ENCODE measurements at places on chromosomes 13 and 19.

GRCh38 chr13:23620613-23621315, 50.6 kb downstream of the TNFRSF19 start:
- DNase-seq: no peak

DNA sequence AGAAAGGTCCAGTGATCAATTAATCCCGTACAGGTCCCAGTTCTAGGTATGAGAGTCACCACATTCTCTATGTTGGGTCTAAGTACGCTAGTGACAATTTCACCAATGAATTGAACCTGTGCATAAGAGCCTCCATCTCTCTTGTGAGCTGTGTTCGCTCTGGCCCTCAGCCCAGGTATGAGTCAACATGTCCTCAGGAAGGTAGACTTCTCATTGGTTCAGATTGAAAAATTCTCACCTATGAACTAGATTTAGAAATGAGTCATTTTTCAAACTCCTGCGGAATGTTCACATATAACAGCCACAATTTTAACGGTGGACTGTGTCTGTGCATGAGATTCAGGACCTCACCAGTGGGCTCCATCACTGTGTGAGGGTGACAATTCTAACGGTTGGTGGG, 12.7 kb upstream of the ZNF43 start:
- DNase-seq: no peak

DNA sequence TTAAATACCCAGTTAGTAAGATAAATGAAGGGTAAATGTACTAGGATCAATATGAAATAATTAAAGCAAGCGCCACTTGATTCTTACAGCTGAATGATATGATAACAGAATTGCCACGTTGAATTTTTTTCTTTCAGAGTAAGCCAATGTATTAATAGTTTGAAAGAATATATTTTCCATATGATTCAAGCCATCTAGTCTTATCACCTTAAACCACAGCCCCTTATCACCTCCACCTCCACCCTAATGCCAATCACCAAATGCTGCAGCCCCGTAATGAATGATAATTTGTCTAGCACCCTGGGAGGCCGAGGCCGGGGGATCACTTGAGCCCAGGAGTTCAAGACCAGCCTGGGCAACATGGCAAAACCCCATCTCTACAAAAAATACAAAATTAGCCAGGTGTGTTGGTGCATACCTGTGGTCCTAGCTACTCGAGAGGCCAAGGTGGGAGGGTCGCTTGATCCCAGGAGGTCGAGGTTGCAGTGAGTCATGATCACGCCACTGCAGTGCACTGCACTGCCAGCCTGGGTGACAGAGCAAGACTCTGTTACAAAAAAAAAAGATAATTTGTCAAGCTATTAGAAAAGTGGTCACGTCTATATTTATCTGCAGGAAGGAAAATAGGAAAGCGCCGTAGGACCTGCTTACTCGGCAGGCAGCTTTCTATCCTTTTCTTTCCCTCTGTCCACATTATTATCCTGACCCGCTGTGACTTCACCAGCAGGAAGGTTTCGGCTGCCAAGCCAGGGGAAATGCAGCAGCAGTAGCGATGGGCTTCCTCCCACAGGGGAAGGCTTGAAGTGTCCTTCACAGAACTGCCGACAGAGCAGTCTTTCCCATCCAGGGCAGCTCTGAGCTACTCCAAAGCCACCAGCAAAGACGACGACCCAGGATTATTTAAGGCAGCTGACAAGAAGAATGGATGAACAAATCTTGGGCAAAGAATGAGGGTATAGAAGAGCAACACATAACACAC, 19.7 kb upstream of the CLN5 start:
- no peak for DNase-seq

DNA sequence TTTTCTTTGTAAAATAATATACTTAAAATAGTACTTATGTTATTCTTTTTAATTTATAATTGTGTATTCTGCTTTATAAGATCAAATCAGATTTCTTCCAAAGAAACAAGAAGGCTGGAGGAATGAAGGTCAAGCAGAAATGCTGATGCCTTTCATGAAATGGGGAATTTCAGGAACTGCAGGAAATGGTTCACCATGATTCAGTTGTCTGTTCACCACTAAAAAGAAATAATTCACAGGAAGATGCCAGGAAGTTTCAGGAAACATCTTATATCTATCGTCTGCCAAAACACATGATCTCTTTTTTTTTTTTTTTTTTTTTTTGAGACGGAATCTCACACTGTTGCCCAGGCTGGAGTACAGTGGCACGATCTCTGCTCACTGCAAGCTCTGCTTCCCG, 15.7 kb upstream of the SCEL start:
- no peak for DNase-seq

- DNase-seq: no peak
These were observed 40.6 kb downstream of the SOHLH2 start for GRCh38 chr13:36173571-36174322.

GRCh38 chr19:9445037-9445436, 9.7 kb upstream of the ZNF266 start:
- no peak for DNase-seq

DNA sequence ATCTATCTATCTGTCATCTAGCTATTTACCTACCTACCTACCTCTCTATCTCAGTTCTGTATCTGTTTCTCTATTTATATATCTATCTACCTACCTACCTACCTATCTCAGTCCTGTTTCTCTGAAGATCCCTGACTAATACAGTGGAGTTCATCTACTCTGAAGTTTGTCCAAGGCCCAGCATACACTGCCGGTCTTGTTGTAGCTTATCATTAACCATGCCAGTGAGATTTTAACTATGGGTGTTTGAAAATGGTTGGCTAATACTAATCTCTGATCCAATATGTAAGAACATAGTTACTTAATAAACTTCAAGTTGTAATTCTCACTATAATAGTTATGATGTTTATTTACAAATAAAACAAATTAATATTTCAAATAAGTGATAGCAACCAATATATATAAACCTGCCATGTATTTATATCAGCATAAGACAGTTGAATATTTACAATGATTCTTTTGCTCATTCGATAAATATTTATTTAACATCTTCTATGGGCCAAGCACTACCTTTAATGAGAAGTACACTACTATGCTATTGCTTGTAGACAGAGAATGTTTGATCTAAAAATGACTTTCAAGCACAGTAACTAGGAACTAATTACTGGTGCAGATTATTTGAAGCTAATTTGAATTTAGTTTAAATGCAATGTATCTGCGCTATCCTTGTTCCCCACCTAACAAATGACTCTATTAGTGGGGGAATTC, 242.1 kb downstream of the KLF5 start:
- no peak for DNase-seq

- no peak for DNase-seq
These were observed 8.9 kb upstream of the OR1I1 start for GRCh38 chr19:15072930-15073647.

- DNase-seq: no peak
These were observed 121.6 kb upstream of the KL start for GRCh38 chr13:32894589-32895001.

DNA sequence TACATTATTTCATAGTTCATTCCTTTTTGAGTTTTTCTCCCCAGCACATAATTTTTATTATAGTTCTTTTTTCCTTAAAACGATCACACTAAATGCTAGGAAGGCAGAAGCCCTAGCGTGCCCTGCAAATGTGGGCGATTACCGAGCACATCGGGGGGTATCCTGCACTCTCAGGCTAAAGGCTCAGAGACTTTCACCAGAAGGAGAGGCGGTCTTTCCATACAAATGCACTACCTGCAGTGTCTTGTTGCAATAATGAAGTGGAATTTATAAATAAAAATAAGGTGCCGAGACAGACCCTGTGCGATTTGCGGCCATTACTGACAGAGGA, 29.3 kb upstream of the SPACA7 start:
- DNase-seq: no peak

DNA sequence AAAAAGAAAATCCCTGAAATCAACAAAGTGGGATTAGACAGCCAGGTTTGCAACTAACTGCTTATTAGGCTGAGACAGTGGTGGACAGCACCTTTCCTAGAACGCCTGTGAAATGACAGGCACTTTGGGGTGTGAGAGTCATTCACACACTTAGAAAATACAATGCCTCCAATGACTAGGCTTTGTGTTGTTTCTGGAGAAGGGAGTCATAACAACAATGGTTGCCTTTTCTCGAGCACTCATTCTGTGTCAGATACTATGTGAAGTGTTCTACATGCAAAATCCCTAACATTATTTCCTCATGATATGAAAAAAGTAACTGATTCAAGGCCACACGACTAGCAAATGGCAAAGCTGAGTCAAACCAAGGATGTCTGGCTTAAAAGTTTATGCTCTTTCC, 41.2 kb downstream of the SACS start:
- DNase-seq: no peak

DNA sequence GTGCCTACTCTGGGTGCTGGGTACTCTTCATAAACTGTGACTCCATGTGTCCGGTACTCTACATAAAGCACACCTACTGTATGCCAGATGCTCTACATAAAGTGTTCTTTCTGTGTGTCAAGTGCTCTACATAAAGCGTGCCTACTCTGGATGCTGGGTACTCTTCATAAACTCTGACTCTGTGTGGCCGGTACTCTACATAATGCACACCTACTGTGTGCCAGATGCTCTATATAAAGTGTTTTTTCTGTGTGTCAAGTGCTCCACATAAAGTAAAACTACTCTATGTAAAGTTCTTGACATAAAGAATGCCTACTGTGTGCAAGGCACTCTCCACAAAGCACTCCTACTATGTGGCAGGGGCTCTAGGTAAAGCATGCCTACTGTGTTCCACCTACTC, 1.8 kb upstream of the CYP4F11 start:
- DNase-seq: no peak

DNA sequence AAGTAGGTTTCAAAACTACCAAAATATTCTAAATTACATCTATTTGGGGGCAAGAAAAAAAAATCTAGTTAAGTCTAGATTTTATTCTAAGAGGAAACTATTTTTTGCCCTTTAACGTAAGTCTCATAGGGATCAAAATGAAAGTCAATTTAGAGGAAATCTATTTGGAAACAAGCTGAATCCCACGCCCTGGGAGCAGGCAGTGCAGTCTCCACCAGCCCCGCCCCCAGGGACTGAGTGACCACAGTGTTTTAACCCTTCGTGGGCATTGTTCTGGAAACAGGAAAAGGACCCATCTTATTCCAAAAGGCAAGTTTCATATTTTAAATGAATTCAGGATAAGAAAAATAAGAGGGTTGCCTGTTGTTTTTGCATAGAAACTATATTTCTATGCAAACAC, 209.7 kb downstream of the SPRY2 start:
- peak; percentile 64 for DNase-seq

GRCh38 chr13:59404331-59404730, 759.4 kb downstream of the DIAPH3 start:
- DNase-seq: no peak

- DNase-seq: no peak
These were observed 10.4 kb upstream of the TBC1D4 start for GRCh38 chr13:75492389-75492788.

- DNase-seq: no peak
These were observed 7.7 kb upstream of the TBC1D4 start for GRCh38 chr13:75489502-75490263.

DNA sequence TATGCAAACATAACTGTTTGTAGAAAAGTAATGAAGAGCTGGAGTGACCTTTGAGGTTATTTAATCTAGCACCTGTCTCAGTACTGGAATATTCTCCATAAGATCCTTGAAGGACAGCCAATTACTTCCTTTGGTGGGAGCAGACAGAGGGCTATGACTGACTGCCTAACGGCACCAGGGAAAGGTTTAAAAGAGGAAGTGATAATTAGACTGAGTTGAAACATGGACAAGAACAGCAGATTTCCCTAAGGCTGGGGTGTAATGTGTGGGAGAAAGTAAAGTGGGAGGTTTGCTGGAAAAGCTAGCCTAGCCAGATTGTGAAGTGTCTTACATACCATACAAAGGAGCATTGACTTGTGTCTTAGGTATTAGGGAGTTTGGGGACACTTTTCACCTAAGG, 191.3 kb upstream of the PCDH9 start:
- DNase-seq: no peak

DNA sequence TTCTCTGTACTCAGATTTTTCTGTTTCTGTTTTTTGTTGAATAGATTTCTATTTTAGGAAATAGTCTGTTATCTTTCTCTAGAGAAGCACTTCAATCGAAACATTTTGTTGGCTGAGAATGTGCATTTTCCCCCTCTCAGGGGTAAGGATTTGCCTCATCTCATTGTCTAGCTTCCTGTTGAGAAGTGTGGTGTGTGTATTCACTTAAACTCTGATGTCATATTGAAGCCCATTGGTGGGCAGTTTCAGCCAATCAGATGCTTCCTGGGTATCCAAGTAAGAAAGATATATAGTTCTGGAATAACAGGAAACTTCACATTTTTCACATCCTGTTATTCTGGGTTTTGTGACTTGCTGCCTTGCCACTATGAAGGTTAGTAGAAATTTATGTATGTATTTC, 87.6 kb downstream of the ARHGEF7 start:
- peak; percentile 30 for DNase-seq

- DNase-seq: no peak
These were observed 368.3 kb downstream of the LMO7 start for GRCh38 chr13:76004416-76004815.

GRCh38 chr13:75149776-75150175, 332.2 kb downstream of the TBC1D4 start:
- no peak for DNase-seq

DNA sequence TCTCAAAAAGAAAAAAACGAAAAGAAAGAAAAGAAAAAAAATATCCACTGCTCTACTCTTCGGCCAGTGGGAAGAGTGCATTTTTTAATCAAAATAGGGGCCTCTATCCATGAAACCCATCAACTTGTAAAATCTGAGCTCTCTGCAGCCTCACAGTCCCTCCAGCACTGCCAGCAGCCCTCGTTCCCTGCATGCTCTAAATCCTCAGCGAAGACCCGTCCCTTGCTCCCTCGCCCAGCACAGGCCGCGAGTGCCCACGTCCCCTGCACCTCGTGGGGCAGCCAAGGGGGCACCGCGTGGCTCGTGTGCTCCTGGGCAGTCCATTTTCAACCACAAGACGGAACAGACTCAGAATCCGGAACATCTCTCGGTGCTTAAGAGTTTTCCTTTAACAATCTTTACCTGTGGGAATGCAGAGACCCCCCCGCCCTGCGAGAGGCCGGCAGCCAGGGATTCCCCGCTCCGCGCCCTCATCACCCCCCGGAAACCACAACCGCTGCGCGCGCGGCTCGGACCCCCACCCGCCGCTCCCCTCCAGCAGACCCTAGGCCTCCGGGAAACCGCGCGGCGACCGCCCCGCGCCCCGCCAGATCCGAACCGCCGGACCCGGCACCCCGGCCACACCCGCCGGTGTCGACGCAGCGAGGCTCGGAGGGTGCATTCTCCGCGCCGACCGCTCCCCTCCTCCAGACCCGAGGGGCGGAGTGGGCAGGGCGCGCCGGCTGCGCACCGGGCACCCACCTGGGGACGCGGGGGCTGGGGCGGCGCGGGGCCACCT, 638 bp downstream of the ANKRD27 start:
- DNase-seq: no peak

- peak; percentile 98 for DNase-seq
These were observed at the start of gene SERTAD1 for GRCh38 chr19:40425450-40426287. SERTAD1 (minus strand) TSS chr19:40425992; CDS start chr19:40423546, 2,446 bp downstream.

All from hypothalamus (tissue), 51 donors.